Stimulated activated CD8-positive, alpha-beta memory T cell treated with anti-CD3 and anti-CD28 coated beads, Interleukin-7, amount 100 ng/mL, for 4 hours (primary cell): ENCODE measurements at places on chromosomes 7 and 10.

DNA sequence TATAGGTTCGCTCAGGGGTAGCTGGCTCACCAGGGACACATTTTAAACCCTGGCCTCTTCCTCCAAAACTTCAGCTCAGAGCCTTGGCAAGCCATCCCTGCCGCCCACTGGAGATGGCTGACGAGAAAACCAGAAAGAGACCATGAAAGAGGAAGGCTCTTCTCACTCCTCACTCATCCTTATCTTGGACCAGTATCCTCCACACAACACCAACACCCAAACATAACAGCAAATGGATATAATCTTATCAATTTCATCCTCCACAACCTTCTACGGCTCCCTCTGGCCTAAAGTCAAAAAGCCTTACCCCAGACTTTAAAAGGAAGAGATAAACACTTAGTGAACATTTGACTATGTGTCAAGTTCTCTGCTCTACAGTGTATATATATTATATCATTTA, 26.9 kb downstream of the DLG5 start:
- DNase-seq, result no peak

- no peak for DNase-seq
Observed at GRCh38 chr10:21733710-21734109, 199.7 kb downstream of the MLLT10 start.

DNA sequence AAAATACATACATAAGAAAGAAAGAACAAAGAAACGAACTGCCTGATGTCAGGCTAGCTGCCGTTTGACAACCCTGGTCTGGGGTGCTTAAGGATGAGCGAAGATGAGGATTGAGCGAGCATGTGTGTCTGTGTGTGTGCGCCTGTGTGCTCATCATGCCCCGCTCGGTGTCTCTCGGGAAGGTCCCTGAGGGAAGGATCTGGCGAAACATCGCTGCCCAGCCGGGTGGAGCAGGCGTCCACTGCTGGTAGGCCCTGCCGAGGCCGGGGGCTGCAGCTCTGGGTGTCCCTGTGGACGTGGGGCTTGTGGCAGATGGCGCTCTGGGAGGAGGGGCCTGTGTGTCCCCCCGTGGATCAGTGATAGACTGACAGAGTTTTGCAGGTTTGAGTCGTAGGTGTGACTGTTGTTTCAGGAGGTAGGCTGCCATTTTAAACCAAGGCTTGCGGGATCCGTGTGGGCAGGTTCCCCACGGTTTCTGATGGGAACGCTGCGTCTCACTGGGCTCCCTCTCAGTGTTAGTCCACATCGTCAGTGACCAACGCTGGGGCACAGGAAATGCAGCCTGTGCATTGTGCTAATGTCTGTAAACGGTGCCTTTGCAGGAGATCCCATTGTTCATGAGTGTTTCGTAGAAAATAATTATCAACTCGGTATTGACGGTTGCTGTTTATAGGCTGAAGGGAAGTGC, 5.9 kb upstream of the SUN1 start:
- DNase-seq, result no peak

- no peak for DNase-seq
Observed at GRCh38 chr7:107884066-107884818, 6.7 kb upstream of the DLD start.

DNA sequence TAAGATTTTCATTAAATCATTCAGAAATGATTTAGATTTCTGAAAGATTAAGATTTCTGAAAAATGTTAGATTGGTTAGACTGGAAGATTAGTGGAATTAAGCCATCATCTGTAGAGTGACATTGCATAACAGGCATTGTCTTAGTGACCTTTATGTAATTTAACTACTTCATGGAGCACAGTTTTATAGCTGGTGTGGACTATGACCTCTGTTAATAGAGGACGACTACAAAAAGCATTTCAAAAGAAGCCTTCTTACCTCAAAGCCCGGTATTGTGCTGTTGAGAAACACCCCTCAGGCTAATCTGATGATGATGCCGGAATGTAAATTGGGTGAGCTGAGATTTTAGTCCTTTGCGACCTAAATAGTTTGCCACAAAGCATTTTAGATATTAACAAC, 55.6 kb downstream of the GALNT11 start:
- no peak for DNase-seq

DNA sequence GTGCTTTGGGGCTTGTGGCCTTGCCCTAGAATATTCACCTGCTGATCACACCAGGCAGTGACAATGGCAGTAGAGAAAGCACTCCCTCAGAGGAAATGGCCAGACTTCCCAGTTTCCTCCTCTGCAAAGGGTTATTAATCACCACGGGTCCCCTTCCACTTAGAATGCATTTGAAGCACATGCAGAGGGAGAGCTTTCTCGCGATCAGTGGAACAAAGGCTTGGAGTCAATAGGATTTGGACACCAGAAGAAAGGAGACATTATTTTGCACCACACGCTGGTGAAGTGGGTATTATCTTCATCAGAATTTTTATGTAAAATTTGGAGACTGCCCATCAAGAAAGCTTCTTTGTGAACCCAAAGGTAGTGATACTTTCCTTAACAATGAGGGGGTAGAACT, 35.4 kb upstream of the INHBA start:
- DNase-seq, result no peak

GRCh38 chr10:18202680-18203460, 62.6 kb downstream of the CACNB2 start:
- DNase-seq, result no peak

GRCh38 chr7:5525271-5526099, 101.9 kb upstream of the TNRC18 start:
- DNase-seq, result no peak

DNA sequence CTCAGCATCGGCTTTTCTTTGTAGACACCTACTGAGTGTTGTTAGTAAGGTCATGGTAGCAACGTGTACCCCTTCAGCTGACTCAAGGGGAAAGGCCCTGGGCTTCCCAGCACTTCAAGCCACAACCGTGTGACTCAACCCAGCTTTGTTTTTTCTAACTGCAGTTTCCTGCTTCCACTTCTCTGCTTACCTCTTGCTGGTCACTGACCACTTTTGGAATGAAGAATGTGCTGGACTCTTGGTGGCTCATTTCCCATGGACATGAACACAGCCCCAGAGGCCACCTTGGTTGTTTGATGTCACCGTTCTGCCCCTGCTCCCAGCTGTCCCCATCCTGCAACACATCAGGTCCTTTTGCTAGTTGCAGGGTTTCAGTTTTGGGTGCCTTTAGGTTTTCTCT, 69.5 kb upstream of the ZNF438 start:
- DNase-seq, result peak; percentile 62

GRCh38 chr7:28060371-28060950, 120.1 kb downstream of the JAZF1 start:
- no peak for DNase-seq

- DNase-seq, result no peak
Observed at GRCh38 chr7:39349452-39350123, 216.6 kb upstream of the YAE1 start.

DNA sequence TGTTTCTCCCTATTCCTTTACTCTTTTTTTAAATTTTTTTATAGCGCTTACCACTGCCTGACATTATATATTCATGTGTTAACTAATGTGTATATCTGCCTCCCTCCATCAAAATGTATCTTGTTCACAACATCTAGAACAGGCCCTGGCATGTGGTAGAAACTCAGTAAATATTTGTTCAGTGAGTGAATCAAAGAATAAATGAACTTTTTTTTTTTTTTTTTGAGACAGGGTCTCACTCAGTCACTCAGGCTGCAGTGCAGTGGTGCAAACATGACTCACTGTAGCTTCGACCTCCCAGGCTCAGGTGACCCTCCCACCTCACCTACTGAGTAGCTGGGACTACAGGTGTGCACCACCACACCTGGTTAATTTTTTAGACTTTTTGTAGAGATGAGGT, 7.5 kb upstream of the CALD1 start:
- no peak for DNase-seq

- DNase-seq, result no peak
Observed at GRCh38 chr10:76554478-76554877, 1083.1 kb downstream of the KCNMA1 start.

- DNase-seq, result no peak
Observed at GRCh38 chr7:22932896-22933295, 81.0 kb downstream of the HYCC1 start.

DNA sequence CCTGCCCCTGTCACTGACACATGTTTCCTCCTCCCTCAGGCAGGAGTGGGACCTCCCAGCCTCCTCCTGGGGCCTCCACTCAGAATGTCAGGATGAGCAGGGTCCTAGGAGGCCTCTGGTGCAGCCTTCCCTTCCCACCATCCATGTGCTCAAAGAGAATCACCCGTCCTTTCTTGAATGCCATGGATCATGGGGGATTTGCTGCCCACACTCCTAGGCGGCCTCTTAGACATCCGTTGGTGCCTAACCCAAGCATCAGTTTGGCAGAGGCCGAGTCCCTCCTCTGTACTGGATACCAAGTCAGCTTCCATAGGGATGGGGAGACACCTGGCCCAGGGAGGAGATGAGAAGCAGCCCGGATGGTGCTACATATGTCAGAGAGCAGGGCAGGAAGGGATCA, 7.0 kb downstream of the NOS3 start:
- no peak for DNase-seq
